ENCODE measurements at places on chromosomes 5 and 9.
A peak's percentile ranks its signal among the peaks of the same experiment; 100 is the strongest.

DNA sequence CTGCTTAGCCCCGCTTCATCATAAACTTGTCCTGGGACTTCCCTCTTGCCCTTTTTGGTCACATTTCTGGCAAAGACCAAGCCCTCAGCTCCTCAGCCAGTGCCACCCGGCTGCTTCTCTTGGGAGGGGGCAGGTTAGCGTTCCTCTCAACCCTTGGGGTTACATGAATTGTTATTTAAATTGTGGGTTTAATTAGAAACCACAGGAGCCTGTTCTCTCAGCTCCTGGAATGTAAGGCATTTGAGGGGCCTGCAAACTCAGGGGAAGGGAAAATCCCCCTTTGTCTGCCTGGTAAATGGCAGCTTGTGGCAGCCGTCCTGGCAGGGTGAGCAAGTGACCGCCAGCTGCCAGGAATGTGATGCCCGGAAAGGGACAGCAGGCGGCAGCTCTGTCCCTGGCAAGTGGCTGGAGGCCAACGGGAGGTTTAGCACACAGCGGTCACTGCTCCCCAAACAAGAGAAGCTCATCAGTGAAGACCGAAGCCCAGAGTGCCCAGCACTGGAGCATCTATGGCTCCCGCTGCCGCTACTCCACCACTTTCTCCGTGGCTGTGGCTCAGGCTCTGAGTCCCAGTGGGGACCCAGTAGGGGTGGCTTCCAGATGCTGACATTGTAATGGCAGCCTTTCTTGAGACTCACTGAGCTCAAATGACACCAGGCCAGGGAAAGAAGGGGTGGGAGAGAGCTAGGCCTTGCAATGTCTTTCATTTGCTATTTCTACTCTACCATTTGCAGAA, 51.7 kb downstream of the SHB start:
- no peak for DNase-seq

- peak; percentile 66 for DNase-seq
Observed at GRCh38 chr9:36748322-36748899, 175.7 kb downstream of the MELK start.

- DNase-seq: no peak
Observed at GRCh38 chr5:154410008-154410407, 35.8 kb upstream of the SAP30L start.

DNA sequence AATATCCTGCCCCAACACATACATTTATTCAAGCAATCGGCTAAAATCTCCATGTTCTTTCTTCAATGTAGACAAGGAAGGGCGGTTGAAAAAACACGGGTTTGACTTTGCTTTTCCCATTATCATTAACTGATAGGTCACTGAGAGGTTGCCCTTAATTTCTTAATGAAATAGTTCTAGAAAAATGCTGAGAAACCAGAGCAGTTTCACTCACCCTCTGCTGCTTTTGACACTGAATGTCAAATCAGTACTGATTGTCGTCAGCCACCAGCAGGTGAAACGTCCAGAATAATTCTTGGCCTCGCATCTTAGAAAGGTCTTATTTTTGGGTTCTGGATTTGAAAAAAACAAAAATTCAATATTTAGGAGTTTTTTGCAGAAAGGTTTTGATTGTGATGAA, 8.1 kb downstream of the IL12B start:
- DNase-seq: no peak

DNA sequence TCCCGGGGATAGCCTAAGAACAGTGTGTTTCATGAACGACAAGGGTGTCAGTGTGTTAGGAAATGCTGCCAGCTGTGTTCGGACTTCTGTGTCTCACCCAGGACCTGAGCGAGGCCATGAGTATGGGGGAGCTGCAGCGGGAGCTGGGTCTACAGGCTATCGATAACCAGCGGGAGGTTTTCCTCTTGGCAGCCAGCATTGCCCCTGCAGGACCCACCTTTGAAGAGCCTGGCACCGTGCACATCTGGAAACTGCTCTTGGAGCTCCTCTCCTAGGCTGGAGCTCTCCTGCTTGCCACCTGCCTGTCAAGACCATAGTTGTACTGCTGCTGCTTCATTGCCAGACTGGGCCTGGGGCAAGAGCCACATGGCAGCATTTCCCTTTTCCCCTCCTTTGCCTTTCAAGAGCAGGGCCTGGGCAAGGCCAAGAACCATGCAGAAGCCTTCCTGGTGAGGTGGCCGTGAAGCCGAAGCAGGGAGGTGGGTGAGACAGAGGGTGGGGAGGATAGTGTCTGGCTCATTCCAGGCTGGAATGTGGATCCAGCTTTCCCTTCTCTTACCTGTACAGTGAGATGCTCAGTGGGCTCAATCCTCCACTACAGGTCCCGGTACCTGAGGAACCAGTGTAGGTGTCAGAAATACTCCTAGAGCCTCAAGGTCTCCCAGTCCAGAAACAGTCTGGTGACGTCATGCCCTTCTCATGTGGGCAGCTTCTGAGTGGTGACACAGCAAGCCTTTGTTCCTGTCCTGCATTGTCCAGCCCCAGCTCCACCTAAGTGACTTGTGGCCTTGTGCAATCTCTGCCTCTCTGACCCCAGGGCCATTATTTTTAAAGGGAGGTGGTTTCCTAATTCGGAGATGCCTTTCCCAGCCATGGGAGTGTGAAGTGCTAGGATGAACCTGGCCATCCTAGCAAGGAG, 6.6 kb downstream of the ARL10 start:
- DNase-seq: no peak

- no peak for DNase-seq
Observed at GRCh38 chr5:132764051-132764450, 13.0 kb downstream of the SEPTIN8 start.

- no peak for DNase-seq
Observed at GRCh38 chr5:173090639-173091038, 34.5 kb downstream of the CREBRF start.

DNA sequence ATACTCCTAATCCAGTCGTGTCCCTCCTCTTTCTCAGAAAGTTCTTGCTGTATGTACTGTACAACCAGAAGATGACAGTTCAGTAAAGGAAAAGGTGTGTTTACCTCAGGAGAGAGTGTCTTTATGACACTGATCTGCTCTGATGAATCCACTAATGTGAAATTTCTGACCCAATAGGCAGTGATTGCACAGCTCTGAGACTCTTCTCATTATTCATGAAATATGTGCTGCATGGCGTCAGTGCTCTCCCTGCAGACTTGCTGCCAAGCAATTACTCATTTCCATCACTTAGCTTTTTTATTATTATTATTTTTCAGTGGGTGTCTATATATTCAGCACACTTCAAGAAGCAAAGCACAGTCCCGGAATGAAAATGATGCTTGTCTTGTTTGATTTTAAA, 389.0 kb downstream of the RASEF start:
- no peak for DNase-seq

GRCh38 chr9:21682981-21683380, 119.5 kb upstream of the MTAP start:
- no peak for DNase-seq

DNA sequence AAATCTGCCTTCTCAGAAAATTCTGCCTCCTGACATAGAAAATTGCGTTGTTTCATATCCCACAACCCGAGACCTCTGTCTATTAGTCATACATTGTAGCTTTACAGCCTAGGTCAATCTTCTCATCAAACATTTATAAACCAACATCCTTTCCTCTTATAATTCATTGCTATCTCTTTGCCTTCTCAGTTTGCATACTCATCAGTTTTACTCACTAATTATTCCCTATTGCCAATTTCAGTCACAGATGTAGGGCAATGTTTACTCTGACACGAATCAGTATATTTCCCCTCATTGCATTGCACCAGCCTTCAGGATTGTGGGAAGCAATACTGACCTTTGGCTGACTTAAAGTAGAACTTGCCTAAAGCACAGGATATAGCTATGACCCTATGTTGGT, 247.2 kb downstream of the CEMIP2 start:
- no peak for DNase-seq

DNA sequence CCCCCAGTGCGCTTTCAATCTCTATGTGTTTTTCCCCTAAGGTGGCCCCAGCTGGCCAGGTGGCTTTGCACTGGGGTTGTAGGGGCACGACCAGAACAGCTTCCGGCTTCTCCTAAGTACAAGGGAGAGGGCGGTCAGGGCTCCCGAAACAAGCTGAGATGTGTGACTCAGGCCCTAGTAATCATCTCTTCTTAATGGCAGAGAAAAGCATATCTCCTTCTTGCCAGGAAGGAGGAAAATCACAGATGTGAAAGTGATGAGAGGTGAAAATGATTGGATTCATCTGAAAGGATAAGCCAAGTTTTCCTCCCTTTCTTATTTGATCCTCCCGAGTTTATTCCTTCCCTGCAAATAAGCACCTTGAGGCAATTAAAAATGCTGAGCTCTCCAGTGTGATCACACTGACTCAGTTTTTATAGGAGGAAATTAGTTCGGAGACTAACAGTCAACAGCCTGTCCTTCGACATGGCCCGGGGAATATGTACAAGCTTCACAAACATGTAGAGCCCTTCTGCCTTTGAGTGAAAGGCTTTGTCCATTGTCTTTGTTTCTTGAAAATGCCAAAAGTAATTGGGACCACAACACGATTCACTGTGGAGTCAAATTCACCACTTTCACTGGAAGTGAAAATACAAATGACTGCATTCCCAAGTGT, 514.8 kb downstream of the PSAT1 start:
- DNase-seq: no peak

DNA sequence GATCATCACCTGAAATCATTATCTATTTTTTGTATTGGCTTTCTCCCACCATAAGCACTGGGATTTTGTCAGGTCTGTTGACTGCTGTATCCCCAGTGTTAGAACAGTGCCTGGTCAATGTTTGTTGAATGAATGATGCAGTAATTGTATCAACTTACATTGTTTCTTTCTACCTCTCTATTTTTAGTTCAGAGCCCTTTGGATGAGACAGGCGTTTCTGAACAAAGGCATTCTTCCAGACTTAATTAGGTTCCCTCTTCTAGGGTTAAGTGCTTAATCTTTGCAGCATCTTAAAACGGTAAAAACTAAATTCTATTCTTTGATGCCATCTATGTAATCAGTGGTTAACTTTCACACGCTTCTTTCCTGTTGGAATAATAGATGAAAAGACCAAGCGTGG, 26.3 kb downstream of the SLC44A1 start:
- no peak for DNase-seq

GRCh38 chr5:90099099-90099498, 310.5 kb downstream of the CETN3 start:
- no peak for DNase-seq

DNA sequence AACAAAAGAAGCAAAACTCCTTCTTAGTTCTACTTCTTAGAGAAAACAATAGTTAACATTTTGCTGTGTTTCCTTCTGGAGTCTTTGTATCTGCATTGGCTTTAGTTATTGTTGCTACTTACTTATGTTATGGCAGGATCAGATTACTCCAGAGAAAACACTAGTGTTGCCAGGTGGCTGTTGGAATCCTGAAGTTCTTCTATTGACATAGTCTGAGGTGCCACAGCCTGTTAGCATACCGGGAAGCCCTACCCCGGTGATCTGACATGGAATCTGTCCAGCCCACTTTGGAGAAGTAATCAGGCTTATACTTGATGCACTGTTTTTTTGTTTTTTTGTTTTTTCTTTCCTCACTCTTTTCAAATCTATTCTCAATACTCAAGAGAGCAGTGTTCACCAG, 68.5 kb upstream of the CEP78 start:
- no peak for DNase-seq

- no peak for DNase-seq
Observed at GRCh38 chr5:171157775-171158174, 151.3 kb upstream of the TLX3 start.

Data from KBM-7 (cell line).